ENCODE measurements at places on chromosomes 16 and 17.

DNA sequence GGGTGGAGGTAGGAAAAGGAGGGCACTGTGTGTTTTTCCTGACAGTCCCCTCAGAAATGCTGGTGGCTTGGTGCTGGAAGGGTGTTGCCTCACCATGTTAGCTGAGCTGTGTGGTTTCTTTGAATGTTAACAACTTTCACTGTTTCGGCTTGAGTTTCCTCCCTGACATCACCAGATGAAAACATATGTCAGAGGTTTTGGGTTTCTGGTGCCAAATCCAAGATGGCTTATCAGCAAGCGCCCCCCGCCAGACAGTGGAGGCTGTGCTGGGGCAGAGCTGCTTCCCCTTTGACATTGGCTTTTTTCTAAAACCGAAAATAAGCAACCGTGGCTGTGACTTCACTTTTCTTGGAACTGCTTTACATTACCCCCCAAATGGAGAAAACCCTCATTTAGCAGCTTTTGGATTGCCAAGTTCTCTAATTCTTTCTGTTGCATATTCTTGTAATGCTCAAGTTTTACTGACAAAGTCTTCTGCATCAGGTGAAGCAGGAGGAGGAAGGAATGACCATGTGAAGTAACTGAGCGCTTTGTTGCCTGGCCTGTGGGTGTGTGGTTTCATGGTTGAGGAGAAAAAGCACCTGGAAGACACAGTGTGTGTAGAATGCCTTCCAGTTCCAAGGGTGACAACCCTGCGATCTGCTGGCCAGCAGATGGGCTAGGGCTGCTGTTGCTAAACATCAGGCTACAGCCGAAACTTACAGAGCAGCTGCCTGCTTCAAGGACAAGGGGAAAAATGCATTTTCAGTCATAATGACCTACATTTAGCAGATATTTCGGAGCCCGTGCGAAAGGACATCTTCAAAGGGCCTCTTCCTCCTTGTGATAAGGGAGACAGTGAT lies 9.7 kb downstream of the RMI2 start:
- peak; percentile 51 for DNase-seq

GRCh38 chr17:76725580-76726230 lies 701 bp downstream of the JMJD6 start:
- peak; percentile 52 for DNase-seq

DNA sequence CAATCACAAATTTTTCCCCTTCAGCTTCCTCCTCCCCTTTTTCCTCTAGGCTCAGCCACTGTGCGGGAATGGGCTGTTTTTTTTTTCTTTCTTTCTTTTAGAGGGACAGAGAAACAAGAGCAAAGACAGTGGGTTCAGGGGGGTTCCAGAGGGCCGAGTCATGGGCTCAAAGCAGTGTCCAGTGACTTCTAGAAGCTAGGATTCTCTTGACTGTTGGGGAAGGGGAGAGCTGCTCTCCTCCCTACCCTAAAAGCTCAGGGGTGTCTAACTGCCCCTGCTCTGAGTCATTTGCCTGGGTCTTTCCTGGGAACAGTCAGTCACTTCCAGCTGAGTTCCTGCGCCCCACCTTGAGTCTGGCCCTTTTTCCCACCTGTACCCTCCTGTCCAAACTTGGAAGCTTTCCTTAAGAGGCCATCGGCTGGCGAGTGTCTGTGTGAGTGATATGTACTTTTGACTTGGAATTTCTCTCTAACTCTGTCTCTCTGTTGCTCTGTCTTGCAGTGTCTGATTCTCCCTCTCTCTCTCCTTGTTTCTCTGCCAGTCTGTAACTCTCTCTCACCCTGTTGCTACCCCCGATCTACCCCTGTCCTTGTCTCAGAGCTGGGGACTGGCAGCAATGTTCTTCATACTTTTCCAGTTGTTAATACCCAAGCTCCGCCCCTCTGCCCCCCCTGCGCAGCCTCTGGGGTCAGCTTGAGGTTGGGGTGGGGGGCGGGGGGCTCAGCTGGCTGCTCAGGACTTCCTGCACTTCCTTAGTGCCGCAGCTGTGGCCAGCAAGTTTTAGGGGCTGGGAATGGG lies 2.4 kb downstream of the THRA start:
- no peak for DNase-seq

DNA sequence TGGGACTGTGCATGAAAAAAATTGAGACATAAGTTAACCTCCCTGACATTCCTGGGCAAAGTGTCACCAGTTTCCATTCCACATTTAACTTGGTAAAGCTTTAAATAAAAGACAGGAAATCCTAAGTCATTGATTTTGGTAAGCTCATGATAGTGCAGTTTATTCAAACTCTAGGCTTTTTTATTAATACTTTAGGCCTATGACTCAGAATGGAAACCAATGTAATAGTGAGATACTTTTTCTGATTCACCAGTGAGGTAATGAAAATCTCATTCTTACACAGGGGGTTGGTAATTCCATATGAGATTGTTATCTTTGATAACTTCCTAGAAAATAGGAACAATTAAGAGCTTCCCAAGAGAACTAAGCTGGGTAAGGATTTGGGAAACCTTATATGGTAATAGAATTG lies 91.1 kb downstream of the NLK start:
- DNase-seq = no peak

DNA sequence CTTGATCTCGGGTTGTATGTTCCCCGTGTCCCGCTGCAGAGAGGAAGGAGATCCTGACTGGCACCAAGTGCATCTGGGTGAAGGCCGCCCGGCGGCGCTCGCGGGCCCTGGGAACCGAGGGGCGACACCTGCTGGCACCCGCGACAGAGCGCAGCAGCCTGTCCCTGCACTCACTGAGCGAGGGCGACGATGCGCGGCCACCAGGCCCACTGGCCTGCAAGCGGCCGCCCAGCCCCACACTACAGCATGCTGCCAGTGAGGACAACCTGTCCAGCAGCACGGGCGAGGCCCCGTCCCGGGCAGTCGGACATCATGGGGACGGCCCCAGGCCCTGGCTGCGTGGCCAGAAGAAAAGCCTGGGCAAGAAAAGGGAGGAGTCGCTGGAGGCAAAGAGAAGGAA lies 7.5 kb downstream of the BTBD17 start:
- DNase-seq = no peak

- DNase-seq = no peak
Observed at GRCh38 chr17:33381201-33381600, 88.1 kb upstream of the ASIC2 start.

DNA sequence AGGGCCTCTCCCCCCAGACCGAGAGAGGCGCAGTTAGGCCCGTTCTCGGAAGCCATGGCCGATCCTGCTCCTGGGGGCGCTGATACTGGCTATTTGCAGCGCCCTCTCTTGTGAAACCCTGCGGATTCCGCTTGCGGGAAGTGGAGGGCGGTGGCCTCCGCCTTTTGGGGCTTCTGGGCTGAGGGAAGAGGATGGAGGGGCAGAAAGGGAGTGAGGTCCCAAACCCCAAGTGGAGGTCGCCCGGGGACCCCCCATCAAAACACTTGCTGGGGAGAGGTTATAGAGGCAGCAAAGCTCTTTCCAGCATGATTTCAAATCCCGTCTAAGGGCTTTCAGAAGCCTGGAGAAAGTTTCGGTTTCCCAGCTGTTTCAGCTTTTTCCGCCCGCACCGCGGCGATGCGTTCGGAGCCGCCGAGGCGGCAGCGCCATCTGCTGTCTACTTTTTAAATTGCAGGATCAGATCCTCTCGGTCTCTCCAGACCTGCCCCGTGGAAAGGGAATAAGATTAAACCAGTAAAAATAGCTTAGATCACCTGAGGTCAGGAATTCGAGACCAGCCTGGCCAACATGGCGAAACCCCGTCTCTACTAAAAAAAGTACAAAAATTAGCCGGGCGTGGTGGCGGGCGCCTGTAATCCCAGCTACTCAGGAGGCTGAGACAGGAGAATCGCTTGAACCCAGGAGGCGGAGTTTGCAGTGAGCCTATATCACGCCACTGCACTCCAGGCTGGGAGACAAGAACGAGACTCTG lies 15.8 kb downstream of the SNX20 start:
- DNase-seq = peak; percentile 59

DNA sequence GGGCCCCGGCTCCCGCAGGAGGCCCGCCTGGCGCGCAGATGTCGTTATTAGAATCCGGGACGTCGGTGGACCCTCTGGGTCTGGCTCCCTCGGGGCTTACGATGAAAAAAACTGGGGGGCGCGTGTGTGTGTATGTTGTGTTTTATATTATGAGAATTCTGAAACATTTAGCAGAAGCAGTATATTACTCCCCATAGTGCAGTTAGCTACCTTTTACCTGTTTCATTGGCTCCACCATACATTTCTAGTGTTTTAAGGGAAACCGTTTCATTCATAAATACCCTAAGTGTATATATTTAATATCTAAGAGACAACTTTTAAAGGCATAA lies 486 bp upstream of the DNAJA2 start:
- DNase-seq = no peak

- no peak for DNase-seq
Observed at GRCh38 chr17:7176841-7177190, 2.4 kb downstream of the ASGR1 start.

DNA sequence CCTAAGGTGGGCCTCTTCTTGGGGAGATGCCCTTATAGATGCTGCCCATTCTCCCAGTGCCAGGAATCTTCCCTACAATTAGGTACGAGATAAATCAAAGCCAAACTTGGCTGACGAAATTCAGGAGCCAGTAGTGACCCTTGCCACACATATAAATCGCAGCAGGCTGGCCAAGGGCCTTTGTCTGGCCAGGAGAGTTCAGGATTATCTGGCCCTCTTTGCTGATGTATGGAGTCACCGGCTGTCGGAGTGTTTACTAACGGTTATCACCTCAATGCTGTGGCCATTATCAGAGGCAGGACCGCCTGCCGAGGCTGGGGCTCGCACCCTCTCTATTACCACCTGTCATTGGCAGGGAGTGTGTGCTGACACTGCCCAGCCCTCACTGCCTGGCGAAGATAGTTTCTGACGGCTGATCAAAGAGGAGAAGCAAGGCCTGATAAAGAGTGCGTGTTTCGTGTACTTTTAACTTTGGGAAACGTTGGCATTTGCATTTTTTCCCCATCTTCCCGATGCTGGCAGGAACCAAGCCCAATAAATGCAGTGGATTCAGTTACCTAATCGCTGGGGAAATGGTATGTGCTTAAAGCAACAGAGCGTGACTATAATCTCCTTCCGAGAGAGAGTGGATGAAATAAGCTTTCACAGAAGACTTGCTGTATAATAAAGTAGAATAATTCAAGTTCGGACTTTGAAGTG lies 32.8 kb upstream of the TBX2 start:
- no peak for DNase-seq

DNA sequence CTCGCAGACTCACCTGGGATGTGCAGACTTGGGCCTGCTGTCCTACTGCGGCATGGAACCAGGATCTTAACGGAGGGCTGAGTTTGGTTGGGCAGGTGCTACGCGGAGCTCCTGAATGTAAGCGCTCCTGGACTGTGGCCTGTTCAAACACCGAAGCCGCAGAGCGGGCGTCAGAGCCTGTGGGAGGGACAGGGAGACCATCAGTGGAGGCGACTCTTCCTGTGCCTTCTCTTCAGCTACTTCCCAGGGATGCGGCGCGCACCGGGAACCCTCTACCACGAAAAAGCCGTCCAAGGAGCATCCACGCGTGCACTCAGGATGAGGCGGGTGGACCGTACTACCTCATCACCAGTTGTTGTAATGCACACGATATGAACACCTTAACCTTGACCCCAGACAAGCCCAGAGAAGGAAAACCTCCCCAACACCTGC lies 2.0 kb downstream of the USP36 start:
- DNase-seq = no peak

GRCh38 chr17:40936437-40936971 lies 942 bp downstream of the KRT23 start:
- DNase-seq = no peak

DNA sequence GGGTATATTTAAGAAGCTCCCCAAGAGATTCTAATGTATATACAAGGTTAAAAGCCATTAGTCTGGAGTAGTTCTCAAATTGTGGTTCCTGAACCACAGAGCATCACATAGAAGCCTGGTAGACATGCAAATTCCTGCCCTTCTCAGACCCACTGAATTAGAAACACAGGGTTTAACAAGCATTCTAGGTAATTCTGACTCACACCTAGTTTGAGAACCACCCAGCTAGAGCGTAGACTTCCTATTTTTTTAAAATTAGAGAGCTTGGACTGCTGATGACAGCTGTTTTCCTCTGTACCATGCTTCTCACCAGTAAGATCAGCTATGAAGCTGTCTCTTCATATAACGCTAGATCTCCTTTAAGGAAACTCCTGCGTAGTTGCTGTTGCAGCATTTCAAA lies 50.6 kb downstream of the HS3ST3B1 start:
- DNase-seq = no peak

GRCh38 chr17:7095625-7096024 lies 15.6 kb upstream of the CLEC10A start:
- no peak for DNase-seq

DNA sequence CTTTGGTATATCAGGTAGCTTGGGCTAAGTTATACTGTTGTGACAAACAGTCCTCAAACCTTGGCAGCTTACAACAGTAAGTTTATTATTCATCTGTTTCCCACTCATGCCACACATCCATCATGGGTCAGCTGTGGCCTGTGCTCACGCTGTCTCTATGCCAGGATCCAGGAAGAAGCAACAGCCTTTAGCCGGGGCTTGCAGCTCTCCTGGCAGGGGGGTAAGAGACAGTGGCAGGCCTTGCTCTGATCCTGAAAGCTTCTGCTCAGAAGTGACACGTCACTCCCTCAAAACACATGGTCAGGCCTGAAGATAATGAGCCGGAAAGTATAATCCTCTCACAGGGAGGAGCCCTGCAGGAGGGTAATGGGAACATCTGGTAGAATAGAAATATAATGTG lies 377.6 kb downstream of the CPPED1 start:
- DNase-seq = no peak

- no peak for DNase-seq
Observed at GRCh38 chr16:84889066-84889465, 69.3 kb downstream of the CRISPLD2 start.

DNA sequence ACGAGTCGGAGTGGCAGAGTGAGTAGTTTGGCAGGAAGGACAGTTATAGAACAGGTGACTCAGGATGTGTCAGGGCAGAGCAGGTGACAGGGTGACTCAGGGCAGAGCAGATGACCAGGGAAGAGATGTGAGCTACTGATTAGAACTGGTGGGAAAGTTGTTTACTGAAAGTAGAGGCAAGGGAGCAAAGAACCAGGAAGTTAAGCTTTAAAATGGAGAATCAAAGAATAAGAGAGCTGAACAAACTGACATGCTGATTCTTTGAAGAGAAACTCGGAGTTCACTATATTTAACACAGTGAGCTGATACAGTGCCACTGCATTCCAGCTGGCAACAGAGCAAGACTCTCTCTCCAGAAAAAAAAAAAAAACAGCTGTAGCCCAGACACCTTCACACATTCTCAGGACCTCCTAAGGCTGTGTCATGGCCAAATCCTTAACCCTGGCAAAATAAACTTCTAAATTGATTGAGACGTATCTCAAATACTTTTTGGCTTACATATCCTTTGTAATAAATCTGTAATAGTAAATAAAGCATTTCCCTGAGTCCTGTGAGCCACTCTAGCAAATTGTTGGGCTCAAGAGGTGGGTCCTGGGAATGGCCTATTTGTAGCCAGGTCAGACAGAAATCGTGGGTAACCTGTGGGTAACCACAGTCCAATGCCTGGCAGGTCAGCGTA lies 12.3 kb upstream of the UBE2I start:
- DNase-seq = no peak

- no peak for DNase-seq
Observed at GRCh38 chr17:63675607-63676546, 24.0 kb downstream of the LIMD2 start.

GRCh38 chr17:45756266-45756991 lies 27.7 kb upstream of the CRHR1 start:
- DNase-seq = no peak

- no peak for DNase-seq
Observed at GRCh38 chr16:22664561-22664997, 149.4 kb upstream of the HS3ST2 start.
